Hypothalamus (tissue), 51 donors: ENCODE measurements at places on chromosomes 16 and 17.

GRCh38 chr17:28247671-28248555, 71.1 kb upstream of the TMEM97 start:
- DNase-seq = no peak

GRCh38 chr17:76496464-76496863, 4.8 kb downstream of the RHBDF2 start:
- DNase-seq = no peak

DNA sequence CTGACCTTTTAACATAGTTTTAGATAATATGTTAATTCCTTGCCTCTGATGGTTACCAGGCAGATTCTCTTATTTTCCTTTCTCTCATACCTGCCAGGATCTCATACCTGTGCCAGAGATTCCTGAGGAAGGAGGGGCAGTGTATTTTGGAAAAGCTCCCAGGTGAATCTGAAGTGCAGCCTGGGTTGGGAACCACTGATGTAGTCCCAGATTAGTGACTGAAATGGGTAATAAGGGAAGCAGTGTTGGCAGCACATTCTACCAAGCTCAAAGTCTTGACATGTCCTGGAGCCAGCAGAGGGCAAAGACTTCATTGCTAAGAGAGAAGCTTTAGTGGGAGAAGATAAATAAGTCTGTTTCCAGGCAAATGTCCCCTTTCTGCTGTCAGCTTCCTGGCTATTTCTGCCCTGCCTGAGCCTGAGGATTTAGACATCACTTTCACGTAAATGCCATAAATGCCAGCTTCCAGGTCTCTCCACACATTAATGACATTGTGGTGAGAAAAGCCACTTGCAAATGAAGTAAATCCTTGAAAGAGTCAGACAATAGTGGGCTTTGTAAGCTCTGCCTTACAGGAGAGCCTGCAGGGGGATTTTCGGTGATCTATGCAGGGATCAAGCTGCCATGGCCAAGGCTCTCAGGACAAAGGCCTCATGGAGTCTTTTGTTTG, 40.9 kb upstream of the C16orf78 start:
- DNase-seq = no peak

GRCh38 chr16:60681043-60681442, 1355.2 kb downstream of the CDH8 start:
- no peak for DNase-seq

DNA sequence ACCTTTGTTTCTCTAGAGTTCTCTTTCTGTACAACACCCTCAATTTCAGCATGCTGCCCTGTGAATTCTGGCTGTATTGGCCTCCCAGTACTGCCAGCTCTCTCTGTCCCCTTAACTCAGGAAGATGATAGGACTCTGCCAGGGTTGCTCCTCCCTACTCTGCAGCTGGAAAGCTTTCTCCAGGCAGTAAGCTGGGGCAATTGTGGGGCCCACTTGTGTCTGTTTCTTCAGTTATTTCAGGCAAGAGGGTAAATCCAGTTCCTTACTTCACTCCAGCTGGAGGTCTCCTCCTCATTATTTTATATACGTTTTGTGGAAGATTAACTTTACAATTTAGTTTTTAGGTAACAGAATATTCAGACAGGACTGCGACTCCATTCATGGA, 9.9 kb downstream of the C17orf100 start:
- no peak for DNase-seq

DNA sequence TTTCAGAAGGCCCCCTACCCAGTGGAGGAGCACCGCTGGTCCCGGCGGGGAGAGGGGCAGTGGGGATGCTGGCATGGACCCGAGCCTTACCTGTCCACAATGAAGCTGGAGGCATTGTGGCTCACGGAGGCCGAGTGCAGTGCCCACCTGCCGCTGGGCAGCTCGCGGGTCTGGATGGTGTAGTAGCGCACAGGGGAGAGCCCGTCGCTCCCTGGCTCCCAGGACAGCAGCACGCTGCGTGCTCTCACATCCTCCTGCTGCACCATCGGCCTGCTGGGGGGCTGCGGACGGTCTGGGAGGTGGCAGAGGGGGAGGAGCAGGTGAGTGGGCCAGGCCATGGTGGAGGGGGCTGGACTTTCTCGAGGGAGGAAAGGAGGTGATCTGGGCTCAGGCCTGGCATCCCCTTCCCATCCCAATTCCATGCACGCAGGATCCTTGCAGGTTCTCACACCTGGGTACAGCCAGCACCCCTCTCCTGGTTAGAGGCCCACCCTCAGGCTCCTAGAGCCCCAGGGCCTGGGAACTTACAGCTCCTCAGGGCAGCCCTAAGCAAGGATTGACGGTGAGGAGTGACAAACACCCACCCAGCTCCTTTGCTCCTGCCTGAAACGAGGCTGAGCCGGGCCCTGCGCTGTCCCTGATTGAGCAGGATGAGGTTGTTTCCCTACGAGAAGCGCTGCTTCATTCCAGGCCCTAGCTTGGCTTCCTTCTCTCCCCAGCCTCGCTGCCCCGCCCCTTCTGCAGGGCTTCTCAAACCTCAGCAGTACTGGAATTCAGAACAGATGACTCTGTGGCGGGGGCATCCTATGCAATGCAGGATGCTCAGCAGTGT, 76.2 kb upstream of the CDC42EP4 start:
- DNase-seq = no peak

- DNase-seq = no peak
These were observed 59.7 kb downstream of the RNF112 start for GRCh38 chr17:19470530-19471261.

GRCh38 chr17:77427391-77427991, 286.7 kb downstream of the SEC14L1 start:
- DNase-seq = peak; percentile 62

DNA sequence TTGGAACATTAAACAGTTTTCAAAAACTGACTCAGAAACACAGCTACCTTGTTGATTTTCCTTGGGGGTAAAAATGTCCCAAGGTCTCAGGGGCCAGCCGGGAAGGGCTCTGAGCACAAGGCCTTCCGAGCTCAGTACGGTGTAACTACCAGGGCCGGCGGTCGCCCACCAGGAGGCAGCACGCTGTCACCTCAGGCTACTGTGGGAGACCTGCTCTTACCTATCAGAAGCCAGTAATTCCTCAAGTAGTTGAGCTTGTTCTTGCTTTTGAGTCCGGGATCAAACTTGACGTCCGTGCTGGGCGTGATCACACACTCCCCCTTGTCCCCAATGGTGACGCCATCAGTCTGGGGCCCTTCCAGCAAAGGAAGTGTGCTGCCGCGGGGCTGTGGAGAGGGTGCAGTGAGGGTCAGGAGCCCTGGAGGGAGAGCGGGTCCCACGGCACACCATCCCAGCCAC, 43.4 kb upstream of the ICAM2 start:
- no peak for DNase-seq

DNA sequence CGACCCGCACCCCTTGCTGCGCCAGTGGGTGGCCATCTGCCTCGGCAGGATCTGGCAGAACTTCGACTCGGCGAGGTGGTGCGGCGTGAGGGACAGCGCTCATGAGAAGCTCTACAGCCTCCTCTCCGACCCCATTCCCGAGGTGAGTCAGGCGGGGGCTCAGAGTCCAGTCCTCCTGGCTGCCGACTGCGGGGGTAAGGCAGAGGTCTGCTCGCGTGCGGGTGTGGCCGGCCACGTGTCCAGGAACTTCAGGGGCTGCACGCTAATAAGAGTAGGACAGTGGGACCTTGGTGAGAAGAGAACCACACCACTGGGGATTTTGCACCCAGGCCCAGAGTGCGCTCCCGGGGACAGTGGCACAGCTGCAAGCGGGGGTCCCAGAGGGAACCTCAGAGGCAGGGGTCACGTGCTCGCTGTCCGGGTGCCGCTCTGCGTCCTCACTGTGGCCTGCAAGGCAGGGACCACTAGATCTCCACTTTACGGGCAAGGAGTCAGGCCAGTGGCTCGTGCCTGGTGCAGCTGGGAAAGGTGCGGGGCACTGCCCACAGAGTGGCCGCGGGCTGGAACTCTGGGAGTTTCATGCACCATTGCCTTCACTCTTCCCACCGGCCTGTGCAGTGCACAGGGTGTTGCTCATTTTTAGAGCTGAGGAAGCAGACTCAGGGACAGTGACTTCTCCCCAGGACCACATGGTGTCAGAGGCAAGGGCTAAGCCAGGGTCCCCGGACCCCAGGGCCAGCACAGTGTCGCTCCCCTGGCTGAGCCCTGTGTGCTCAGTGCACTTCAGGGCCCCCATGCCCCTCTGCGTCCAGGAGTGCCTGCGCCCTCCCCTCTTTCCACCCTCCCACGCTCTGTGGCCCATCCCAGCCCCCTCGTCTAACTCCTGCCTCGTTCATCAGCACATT, 107.6 kb upstream of the CHMP6 start:
- no peak for DNase-seq

- no peak for DNase-seq
These were observed 77.8 kb downstream of the MRC2 start for GRCh38 chr17:62705156-62705777.

GRCh38 chr17:81067391-81067811, 32.5 kb downstream of the BAIAP2 start:
- DNase-seq = no peak

- no peak for DNase-seq
These were observed 20.9 kb upstream of the CLEC18A start for GRCh38 chr16:69930117-69930776.

GRCh38 chr17:21360048-21360447, 16.1 kb upstream of the KCNJ12 start:
- no peak for DNase-seq

- no peak for DNase-seq
These were observed 128.0 kb upstream of the CACNG5 start for GRCh38 chr17:66706851-66707450.

- DNase-seq = no peak
These were observed 29.6 kb upstream of the HNF1B start for GRCh38 chr17:37774504-37774903.

- DNase-seq = no peak
These were observed 39.3 kb downstream of the SNX20 start for GRCh38 chr16:50641818-50642187.

DNA sequence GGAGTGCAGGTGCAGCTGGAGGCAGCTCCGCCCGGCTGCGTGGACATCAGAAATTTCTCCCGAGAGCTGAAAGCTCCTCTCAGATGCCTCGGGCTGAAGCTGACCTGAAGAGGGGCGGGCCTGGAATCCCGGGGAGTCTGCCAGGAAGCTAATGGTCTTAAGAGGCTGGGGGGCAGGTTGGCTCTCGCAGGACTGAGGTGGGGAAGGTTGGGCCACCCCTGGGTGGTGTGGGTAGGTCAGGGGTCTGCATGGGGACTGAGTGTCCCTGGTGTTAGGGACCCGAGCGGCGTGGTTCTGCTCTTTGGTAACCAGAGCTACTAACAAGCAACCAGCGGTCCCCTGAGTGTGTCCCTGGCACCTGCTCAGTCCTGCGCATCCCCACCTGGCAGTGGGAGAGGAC, 3.5 kb downstream of the CHMP6 start:
- DNase-seq = no peak

DNA sequence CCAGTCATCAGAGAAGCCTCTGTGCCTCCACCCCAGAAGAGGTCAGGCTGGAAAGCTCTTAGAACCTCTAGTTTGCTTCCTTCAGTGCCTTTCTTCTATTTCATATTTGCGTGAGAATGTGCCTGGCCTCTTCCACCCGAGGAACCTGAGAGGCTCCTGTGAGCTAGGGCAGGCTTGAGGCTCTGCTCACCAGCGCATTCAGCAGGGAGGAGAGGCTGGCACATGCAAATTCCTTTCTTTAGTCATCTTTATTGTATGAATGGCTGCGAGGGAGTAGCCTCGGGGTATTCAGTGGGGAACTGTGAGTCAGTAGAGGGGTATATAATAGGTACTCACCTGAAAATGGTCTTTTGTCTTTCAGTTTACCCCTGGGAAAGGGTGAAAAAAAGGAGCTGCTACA, 268.3 kb downstream of the ABCC12 start:
- DNase-seq = no peak

GRCh38 chr17:64145751-64146417, 15.9 kb upstream of the ERN1 start:
- peak; percentile 71 for DNase-seq

- no peak for DNase-seq
These were observed 20.4 kb upstream of the MPHOSPH6 start for GRCh38 chr16:82190386-82190785.

DNA sequence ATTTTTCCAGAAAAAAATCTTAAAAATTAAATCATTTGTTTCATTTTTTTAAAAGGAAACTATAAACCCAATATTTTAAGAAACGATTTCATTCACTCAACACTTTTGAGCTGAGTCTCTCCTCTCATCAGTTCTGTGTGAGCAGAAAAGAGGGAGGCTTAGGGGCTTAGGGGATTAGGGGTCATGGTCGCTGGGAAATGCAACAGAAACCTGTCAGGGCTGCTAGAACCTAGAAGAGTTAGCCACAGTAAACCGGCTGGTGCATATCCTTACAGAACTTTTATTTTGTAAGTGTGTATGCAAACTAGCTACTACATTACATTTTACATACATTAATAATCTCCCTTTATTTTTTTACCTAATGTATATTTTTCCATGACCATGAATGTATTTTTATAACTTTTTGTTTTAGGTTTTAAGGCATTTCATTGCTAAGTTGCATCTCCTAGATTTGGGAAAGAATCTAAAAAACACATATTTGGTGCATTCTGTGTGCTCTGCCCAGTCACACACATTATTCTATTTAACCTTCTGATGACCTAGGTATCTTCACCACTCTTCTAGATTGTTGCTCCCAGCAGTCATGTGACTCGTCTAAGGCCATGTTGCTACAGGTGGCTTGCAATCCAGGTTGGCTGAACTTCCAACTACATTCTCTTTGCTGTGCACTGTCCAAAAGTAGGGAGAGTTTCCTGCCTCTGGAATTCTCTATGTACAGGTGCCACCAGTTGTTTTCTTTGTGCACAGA, 24.4 kb downstream of the TBC1D3B start:
- no peak for DNase-seq

DNA sequence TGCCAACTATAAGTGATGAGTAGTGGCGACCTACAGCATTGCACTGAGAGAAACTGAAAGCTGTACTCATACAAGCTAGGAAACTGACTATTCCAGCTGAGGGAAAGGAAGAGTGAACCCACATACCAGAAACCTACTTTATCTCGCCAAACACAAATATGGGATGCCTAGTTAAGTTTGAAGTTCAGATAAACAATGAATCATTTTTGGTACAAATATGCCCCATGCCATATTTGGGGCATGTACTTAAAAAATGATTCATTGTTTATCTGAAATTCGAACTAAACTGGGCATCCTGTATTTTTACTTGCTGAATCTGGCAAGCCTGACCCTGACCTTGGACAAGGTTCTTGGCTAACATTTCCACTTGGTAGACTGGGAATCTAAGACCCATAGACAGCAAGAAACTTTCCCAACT, 527.8 kb upstream of the PSMD7 start:
- DNase-seq = no peak

GRCh38 chr16:10776280-10776679, 32.6 kb downstream of the NUBP1 start:
- no peak for DNase-seq

DNA sequence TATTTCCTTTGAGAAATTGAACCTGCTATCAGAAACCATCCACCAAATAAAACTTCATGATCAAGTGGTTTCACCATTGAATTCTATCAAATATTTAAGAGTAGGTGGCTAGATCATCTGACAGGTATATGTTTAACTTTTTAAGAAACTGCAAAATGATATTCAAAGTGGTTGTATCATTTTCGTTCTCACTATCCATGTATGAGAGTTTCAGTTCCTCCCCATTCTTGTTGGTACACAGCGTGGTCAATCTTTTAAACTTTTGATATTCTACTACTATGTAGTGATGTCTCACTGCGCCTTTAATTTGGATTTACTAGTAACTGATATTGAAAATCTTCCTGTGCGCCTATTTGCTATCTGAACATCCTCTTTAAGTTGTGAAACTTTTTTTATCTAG, 163.7 kb downstream of the CYB561 start:
- no peak for DNase-seq

- DNase-seq = no peak
These were observed 36.9 kb downstream of the ARHGAP27 start for GRCh38 chr17:45395569-45396415.
